ENCODE measurements at places on chromosomes 1 and 21.

GRCh38 chr1:7667159-7667558 lies 103.9 kb upstream of the VAMP3 start:
- no peak for DNase-seq

GRCh38 chr1:213519098-213519497 lies 468.1 kb downstream of the RPS6KC1 start:
- DNase-seq, result no peak

DNA sequence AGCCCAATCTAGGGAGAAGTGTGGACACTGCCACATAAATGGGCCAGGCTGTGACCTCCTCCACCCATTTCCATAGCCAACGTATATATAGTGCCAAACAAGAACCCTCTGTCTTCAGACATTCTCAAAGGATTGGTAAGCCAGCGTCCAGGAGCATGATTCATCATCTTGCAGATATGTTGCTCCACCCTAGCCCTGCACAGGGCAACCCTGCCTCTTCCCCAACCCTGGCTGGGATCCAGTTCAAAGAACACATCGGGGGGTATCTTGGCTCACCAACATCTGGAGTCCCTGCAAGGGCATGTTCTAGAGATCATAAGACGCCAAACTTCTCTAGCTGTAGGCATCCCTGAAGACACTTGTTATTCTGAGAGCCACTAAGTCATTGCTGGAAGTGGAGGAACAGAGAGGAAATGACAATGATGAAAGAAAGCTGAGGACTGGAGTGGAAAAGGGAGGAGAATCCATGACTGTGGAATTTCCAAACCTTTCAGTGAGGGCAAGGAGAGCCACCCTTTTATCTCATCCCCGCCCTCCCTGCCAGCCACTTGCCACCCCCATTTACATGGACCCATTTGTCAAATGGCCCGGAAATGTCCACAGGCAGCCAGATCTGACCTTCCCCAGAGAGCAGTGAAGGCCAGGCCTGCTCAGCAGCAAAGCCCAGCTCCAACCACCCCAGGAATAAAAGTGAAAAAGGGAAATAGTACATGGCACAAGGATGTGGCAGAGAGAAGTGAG lies 144.1 kb upstream of the CTTNBP2NL start:
- DNase-seq, result no peak

GRCh38 chr1:170483051-170483450 lies 48.9 kb upstream of the GORAB start:
- no peak for DNase-seq

DNA sequence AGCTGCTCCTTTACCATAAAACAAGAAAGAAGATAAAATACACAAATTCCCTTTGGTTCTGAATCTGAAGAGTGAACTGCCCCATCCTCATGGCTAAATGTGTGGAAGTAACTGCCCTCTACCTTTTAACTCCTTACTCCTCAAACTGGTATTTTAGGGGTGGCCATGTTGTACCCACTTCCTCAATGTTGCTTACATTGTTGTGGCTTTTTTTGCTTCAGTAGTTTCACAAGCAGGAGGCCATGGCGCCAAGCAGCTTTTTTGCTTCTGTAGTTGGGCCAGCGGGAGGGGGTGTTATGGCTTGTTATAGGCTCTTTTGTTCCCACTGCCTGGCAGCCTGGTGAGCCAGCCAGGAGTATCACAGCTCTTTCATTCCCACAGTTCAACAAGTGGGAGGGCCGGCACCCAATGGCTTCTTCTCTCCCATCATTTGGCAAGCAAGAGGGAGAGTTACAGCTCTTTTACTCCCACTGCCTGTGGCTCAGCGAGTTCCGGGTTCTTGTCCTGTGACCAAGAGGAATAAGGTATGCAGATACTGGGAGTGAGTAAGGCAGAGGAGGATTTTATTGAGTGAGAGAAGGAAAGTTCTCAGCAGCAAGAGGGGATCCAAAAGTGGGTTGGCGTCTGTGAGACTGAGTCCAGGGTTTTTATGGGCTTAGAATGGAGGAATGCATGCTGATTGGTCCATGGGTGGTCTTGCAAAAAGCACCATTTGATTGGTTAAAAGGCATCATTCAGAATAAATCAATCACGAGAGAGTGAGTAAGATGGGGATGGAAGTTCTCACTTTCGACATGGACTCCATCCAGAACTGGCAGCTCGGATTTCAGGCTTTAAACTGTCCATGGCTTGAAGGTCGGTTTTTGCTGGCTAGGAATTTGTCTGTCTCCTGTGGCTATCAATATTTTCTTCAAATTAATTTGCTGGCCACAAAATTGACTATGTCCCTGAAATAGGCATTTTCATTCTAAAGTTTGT lies 429.6 kb downstream of the HLX start:
- no peak for DNase-seq

GRCh38 chr1:10682449-10683309 lies 113.8 kb downstream of the CASZ1 start:
- no peak for DNase-seq

- no peak for DNase-seq
Measured at GRCh38 chr1:110053552-110054428, 16.7 kb downstream of the ALX3 start.

DNA sequence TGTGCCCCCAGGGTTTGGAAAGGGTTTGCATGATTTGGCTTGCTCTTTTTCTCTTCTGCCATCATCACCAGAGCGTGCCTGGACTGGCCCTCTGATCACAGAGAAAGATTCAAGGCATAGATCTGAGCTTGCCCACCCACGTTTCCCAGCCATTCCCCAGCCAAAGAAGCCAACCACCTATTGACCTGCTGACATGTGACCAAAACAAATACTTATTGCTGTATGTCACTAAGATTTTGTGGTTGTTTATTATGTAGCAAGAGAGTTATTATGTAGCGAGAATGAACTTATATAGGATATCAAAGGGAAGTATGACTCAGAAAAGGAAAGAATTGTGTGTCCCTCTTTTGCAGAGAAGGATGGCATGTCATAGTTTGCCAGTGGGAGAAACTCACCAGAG lies 59.9 kb downstream of the UBE2U start:
- no peak for DNase-seq

DNA sequence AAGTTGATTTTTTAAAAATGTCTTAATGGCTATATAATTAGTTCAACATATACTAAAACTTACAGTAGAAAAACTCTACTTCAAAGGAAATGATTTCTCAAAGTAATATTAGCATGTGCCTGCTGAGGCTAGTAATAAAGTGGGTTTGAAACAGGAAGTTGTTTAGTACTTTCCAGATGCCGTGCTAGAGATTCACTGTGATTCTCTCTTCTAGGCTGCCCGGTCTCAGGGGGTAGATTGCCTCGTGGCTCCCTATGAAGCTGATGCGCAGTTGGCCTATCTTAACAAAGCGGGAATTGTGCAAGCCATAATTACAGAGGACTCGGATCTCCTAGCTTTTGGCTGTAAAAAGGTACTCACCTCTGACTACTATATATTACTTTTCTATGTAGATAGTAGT lies 9.1 kb downstream of the EXO1 start:
- no peak for DNase-seq

GRCh38 chr1:217469983-217470382 lies 160.9 kb downstream of the GPATCH2 start:
- no peak for DNase-seq

GRCh38 chr1:44049839-44050238 lies 18.6 kb upstream of the SLC6A9 start:
- no peak for DNase-seq

GRCh38 chr1:104780470-104781078 lies 1030.9 kb downstream of the AMY1C start:
- peak; percentile 23 for DNase-seq

DNA sequence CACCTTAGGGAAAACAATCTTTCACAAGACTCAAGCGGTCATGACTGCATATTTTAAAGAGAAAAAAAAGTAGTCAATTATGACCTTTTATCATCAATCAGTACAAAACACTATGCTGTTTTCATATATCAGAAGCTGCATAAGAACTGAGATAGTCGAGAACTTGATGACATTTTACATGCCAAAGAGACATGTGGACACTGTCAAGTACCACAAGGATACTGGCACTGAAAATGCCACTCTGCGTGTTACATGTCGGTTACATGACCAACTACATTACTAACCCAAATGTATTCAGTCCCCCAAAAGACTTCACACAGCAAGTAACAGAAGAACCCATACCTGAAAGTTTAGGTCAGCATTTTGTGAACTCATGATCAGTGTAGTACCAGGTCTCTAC lies 975.0 kb upstream of the ADGRL4 start:
- DNase-seq, result no peak

GRCh38 chr1:3663999-3664699 lies 11.8 kb downstream of the TP73 start:
- no peak for DNase-seq

DNA sequence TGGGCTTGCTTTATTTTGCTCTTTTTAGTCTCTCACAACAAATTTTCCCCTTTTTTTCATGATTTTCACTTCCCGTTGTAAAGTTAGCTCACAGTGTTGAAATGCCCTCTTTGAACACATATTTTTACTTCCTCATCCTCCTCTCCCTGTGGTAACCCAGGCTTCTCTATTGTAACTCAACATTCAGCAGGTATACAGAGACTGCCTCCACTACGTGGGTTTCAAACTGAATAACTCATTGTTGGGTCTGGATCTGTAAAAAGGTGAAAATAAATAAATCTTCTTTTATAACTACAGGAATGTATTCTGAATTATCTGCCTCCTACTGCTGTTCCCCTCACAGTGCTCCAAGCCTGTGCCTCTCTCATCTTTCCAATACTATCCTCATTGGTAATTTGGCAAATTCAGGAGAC lies 166.4 kb downstream of the RUNX1 start:
- DNase-seq, result no peak

- DNase-seq, result no peak
Measured at GRCh38 chr1:150970808-150971582, 3.6 kb downstream of the CERS2 start.

Data from renal pelvis (tissue), 12 donors.